ENCODE measurements at places on chromosomes 2 and 18. TPM values are rescaled to one million over a fixed set of nuclear protein-coding genes. Genes with fewer than 3 reads are reported as not detected.

GRCh38 chr2:508121-508520, 169.1 kb downstream of the TMEM18 start:
- DNase-seq, result no peak

XDH gene
- total RNA-seq, result not detected

- DNase-seq, result no peak
Observed at GRCh38 chr18:79186649-79187048, 117.5 kb downstream of the ATP9B start.

- DNase-seq, result no peak
Observed at GRCh38 chr2:216618785-216619184, 14.4 kb upstream of the IGFBP2 start.

GRCh38 chr18:45480219-45481015, 134.9 kb upstream of the SLC14A2 start:
- no peak for DNase-seq

DNA sequence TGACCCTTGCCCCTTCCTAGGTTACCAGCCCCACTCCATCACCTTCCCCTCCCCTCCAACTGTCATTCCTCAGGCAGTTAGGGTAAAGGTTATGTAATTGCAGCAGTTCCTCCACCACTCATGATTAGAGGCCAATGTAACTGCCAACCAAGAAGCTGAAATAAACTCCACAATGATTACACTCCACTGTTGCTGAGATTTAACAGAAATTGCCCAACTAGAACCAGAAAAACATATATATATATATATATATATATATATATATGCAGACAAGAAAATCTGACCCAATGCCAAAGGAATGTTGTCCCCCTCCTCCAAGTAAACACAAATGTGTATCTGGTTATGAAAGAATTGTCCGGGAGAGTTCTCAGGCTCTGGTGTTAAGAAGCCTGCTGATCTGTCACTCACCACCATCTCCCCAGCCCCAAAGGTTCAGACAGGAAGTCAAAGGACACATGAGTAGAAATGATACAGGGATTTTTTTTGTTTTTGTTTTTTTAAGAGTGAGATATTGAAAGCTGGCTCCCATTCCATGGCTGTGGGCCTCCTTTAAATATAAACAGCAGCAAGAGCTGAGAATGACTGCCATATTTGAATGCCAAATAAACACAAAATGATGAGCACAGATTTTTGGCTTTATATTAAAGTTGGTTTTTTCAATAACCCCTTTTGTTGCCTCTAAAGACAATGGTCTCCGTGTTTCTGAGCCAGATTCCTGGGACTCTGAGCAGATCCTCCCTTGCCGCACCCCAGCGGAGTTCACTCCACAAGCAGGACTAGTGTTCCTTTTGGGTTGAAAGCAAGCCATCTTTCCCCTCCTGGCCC, 127.2 kb upstream of the MAPRE2 start:
- DNase-seq, result no peak

KCNJ3 gene
- total RNA-seq, result 2.0 TPM

DNA sequence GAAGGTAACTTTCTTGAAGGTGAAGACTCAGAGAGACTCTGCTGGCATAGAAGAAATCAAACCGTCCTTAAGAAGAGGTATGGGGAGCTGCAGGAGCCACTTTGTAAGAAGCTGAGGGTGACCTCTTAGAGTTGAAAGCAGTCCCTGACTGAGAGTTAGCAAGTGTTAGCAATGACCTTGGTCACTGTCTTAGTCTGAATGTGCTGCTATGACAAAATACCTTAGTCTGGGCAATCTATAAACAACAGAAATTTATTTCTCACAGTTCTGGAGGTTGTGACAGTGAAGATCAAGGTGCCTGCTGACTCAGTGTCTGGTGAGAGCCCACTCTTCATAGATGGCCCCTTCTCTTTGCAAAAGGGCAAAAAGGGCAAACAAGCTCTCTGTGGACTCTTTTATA, 35.7 kb upstream of the ACTR3 start:
- no peak for DNase-seq

Data from left ventricle myocardium superior (tissue), 1 donor.